ENCODE measurements at places on chromosomes 7 and 10.

DNA sequence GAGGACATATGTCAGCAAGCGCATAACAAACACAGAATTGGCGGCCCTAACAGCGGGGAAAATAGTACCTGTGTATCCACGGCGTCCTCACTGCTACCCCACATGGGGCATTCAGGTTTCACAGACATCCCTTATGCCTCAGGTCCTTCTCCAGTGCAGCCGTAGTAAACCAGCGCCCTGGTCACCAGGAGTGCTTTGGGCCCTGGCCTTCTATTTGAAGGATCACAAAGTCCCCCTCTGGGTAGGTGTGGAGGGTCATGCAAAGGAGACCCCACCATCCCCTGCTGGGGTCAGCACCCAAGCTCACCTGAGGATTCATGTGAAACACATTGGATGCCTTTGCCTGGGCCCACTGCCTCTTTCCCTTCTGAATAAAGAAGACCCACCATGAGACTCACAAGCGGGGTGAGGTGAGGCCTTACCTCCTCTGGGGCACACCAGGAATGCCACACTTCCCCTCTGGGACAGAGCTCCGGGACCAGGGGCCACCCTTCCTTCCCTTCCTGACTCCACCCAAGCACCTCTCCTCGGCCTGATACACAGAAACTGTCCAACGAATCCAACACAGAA lies 18.8 kb downstream of the CLRN3 start:
- DNase-seq: no peak

- no peak for DNase-seq
Measured at GRCh38 chr7:156943091-156944041, 6.1 kb upstream of the NOM1 start.

- DNase-seq: no peak
Measured at GRCh38 chr10:97686301-97686961, 610 bp downstream of the AVPI1 start.

DNA sequence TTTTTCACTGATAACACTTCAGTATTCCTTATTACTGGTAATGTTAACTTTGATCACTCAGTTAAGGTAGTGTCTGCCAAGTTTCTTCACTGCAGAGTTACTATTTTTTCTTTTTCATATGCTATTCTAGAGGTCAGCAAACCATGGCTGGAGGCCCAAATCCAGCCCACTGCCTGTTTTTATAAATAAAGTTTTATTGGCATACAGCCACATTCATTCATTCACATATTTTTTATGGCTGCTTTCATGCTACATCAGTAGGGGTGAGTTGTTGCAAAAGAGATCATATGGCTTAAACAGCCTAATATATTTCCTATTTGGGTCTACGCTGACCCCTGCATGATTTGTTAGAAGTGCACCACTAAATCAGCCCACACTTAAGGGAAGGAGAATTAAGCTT lies 10.9 kb downstream of the RPEL1 start:
- no peak for DNase-seq

DNA sequence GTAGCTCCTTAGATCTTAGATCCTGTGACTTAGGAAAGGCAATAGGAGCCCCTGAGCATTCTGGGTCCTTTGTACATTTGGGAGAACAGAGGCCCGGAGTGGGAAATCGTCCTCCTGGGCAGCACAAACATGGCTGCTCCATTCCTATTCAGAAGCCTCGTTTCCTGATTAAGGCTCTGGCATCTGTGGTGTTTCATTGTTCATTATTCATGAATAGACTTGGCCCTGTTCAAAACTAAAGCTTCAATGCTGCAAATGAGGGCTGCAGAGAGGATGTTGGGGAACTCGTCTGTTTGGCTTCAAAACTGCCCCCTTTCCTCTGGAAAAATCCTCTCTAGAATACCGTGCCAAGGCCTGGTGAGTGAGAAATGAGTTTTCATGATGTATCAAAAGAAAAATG lies 3.4 kb upstream of the HTRA1 start:
- no peak for DNase-seq

DNA sequence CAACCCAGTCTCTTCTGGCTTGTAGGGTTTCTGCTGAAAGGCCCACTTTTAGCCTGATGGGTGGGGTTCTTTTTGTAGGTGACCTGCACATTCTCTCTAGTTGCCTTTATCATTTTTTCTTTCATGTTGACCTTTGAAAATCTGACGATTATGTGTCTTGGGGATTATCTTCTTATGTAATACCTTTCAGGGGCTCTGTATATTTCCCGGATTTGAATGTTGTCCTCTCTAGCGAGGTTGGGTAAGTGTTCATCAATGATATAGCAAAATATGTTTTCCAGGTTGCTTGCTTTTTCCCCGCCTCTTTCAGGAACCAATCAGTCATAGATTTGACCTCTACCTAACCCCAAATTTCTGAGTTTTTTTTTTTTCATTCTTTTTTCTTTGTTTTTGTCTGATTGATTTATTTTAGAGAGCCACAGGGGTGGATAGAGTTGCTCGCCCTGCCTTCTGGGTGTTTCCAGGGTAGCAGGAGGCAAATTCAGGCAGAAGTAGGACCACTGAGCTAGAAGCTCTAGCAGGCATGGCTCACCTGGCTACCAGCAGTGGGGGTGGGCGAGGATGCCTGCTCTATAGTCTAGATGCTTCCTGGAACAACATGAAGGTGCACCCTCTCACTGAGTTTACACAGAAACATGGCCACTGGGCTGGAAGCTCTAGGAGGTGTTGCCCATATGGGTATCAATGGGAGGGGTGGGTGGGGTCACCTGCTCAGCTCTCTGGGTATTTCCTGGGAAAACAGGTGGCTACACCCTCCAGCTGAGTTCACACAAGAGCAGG lies 94.9 kb downstream of the CCDC7 start:
- DNase-seq: no peak

GRCh38 chr10:7133278-7133677 lies 277.6 kb downstream of the SFMBT2 start:
- no peak for DNase-seq

DNA sequence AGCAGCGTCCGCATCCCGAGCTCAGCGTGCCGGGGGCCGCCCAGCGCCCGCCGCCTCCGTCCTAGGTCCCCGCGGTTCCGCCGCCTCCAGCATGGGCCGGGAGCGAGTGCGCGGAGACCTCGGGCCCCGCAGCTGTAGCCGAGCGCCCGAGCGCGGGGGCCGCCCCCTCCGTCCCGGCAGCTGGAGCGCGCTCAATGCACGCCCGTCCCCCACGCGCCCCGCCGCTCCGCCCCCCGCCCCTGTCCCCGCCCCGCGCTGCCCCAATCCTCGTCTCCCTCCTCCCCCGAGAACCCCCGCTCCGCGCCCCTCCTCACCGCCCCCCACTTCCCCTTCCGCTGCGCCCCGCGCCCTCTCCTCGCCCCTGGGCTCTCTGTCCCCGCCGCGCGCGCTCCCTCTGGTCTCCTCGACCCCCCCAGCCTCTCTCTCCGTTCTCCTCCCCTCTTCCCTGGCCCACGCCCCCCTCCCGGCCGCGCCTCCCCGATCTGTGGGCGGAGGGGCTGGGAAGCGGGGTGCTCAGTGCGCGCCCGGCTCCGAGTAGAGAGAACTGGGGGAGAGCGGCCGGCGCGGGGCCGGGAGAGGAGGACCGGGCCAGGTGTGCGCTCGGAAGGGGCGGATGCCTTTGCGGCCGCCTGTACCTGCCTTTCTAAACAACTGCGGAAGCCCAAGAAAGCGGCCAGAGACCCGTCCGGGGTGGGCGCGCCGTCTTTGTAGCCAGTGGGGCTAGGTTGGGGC lies at the start of gene VIPR2:
VIPR2 (minus strand) TSS at position 110 of the 732 bp plus-strand sequence; CDS start at position 14, 96 bp downstream.
- DNase-seq: no peak

- no peak for DNase-seq
Measured at GRCh38 chr7:46945328-46945727, 636.6 kb downstream of the TNS3 start.

DNA sequence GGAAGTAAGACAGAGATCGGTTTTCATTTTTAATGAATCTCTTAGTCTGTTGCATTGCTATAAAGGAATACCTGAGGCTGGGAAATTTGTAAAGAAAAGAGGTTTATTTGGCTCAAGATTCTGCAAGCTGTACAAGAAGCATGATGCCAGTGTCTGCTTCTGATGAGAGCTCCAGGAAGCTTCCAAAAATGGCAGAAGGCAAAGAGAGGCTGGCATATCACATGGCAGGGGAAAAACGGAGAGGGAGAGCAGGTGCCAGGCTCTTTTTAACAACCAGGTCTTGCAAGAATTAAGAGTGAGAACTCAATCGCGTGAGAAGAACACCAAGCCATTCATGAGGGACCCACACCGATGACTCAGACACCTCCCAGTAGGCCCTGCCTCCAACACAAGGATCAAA lies 125.0 kb upstream of the THSD7A start:
- no peak for DNase-seq

DNA sequence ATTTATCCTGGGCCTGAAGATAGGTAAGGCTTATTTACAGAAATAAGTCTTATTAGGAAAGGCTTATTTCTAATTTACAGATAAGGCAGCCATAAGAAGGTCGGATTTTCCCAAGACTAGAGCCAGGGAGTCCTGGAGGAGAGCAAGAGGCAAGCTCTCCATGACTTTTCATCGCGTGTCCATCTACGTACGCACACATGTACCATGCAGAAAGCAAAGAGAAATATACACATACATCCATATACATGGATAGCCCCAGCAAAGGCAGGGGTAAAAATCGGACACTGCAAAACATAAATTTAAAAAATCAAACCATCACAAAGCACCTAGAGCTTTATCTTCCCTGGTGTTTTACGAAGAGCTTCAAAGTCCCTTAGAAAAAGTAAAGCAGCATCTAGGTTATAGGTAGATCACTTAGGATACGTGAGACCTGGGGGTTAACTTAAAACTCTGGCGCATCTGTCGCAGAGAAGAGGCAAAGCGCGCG lies 25.8 kb upstream of the ZRANB1 start:
- DNase-seq: no peak
